ENCODE measurements at places on chromosomes 2 and 18. TPM values are rescaled to one million over a fixed set of nuclear protein-coding genes. Genes with fewer than 3 reads are reported as not detected.

RAPH1 gene
- total RNA-seq, result 63.8 TPM

DNA sequence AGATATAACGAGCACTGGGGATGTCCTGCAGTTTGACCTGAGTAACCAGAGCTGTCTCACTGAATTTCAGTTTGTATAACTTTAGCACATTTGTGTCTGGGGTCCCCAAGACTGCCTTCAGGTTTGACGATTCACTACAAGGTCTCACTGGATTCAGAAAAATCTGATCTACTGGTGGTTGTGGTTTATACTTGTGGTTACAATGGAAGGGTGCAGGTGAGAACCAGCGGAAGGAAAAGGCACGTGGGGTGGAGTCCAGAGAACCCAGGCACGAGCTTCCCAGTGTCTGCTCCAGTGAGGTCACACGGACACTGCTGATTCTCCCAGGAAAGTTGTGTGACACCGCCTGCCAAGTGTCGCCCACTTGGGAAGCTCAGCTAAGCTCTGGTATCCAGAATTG is 126.0 kb downstream of the ZNF236 start:
- peaks cover 7% of the 10 kb centered on the region for H3K4me1 ChIP-seq
- no peaks in the 10 kb centered on the region for H3K27me3 ChIP-seq
- no peak overlapping the region for H3K27ac ChIP-seq
- H3K36me3 ChIP-seq, result peaks cover 39% of the 10 kb centered on the region

DNA sequence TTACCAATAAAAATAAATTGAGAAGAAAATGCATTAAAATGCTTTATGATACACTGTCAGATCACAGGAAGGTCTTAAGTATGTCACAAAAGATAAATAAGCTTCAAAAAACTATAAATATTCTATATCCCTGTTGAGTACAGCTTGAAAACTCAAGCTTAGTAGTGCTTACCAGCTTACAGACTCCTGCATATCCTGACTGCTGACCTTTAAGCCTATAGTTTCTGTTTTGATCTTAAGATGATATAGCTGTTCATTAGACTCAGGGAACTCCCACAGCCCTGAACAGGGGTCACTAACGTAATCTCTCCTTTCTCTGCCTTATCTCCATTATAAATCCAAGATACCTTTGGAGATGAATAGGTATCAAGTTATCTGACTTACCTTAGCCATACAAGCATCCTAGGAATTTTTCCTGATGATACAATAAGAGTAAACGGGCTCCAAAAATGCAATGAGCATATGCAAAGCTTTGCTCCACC is 93.7 kb upstream of the RBBP8 start:
- H3K27me3 ChIP-seq, result no peaks in the 10 kb centered on the region
- no peaks in the 10 kb centered on the region for H3K4me1 ChIP-seq
- no peak for DNase-seq
- no peak overlapping the region for H3K4me3 ChIP-seq

- peak overlapping the region; percentile 19 for H3K27ac ChIP-seq
- no peak for DNase-seq
- H3K4me3 ChIP-seq, result no peak overlapping the region
- H3K36me3 ChIP-seq, result no peaks in the 10 kb centered on the region
- H3K4me1 ChIP-seq, result peaks cover 8% of the 10 kb centered on the region
- H3K27me3 ChIP-seq, result no peaks in the 10 kb centered on the region
Measured at GRCh38 chr2:30503695-30504052, 56.6 kb downstream of the LCLAT1 start.

- peaks cover 6% of the 10 kb centered on the region for H3K36me3 ChIP-seq
- no peaks in the 10 kb centered on the region for H3K27me3 ChIP-seq
- no peak overlapping the region for H3K4me3 ChIP-seq
- DNase-seq, result no peak
- H3K27ac ChIP-seq, result no peak overlapping the region
- H3K4me1 ChIP-seq, result peaks cover 19% of the 10 kb centered on the region
Measured at GRCh38 chr2:69948032-69948962, 13.1 kb downstream of the ASPRV1 start.

DNA sequence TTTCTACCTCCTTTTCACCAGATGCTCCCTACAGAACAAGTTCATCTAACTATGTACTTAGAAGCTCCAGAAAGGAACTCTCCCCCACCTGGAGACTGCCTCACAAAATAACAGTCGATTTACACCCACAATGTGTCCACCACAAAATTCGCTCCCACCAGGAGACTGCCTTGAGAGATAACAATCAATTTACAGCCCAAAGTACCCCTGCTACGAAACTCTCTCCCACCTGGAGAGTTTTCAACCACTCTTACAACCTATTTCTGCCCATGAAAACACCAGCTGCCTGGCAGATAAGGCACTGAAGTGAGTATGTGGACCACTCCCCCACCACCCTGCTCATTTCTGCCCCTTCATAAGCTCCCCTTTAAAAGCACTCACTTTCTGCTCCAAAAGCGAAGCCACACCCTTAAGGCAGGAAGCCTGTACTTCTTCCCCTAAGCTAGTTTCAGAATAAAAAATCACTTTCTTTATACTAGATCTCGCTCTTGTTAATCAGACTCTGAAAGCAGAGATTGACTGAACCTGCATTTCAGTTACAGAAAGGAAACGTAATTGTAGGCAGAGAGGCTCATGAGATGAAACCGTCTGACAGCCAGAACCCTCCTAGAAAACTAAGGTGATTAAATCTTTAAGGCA is 94.4 kb upstream of the RBBP8 start:
- H3K27me3 ChIP-seq, result no peaks in the 10 kb centered on the region
- DNase-seq, result no peak
- H3K4me1 ChIP-seq, result no peaks in the 10 kb centered on the region
- no peak overlapping the region for H3K4me3 ChIP-seq
- no peak overlapping the region for H3K27ac ChIP-seq
- no peaks in the 10 kb centered on the region for H3K36me3 ChIP-seq

- H3K4me3 ChIP-seq, result no peak overlapping the region
- H3K36me3 ChIP-seq, result no peaks in the 10 kb centered on the region
- no peak overlapping the region for H3K27ac ChIP-seq
- DNase-seq, result no peak
- no peaks in the 10 kb centered on the region for H3K4me1 ChIP-seq
Measured at GRCh38 chr2:147294825-147295392, 549.9 kb upstream of the ACVR2A start.

DNA sequence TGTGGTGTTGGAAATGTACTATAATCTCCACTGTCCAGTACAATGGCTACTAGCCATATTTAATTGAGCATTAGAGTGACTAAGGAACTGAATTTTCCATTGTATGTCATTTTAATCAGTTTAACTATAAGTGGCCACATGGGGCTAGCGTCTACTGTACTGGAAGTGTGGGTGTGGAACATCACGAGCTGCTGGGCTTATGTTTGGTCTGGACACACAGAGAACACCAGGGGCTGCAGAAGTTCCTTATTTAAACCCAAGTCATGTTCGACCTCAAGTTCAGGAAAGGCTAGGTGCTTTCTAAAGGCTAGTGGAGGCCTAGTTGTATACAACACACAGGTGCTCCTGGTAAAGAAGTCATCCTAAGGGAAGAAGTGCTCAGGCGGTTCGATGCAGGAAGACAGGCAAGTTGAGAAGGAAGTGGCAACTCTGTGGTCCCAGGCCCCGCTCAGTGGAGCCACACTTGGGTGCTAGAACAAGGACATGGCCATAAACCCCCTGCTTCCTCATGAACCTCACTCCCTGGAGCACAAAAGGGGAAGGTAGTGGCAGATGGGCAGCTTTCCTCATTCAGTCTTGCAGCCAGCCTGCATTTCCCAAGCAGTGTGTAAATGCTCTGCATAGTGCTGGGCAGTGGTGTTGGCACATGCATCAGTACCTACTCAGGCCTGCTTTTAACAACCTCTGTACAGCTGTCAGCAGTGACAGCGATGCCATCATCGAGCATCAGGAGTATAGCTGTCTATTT is 13.3 kb downstream of the LGALSL start:
- DNase-seq, result peak; percentile 75
- H3K27ac ChIP-seq, result no peak overlapping the region
- peaks cover 6% of the 10 kb centered on the region for H3K4me1 ChIP-seq

GRCh38 chr2:33786881-33787280 is 187.8 kb upstream of the FAM98A start:
- H3K36me3 ChIP-seq, result no peaks in the 10 kb centered on the region
- DNase-seq, result no peak
- H3K4me1 ChIP-seq, result no peaks in the 10 kb centered on the region
- no peaks in the 10 kb centered on the region for H3K27me3 ChIP-seq

DNA sequence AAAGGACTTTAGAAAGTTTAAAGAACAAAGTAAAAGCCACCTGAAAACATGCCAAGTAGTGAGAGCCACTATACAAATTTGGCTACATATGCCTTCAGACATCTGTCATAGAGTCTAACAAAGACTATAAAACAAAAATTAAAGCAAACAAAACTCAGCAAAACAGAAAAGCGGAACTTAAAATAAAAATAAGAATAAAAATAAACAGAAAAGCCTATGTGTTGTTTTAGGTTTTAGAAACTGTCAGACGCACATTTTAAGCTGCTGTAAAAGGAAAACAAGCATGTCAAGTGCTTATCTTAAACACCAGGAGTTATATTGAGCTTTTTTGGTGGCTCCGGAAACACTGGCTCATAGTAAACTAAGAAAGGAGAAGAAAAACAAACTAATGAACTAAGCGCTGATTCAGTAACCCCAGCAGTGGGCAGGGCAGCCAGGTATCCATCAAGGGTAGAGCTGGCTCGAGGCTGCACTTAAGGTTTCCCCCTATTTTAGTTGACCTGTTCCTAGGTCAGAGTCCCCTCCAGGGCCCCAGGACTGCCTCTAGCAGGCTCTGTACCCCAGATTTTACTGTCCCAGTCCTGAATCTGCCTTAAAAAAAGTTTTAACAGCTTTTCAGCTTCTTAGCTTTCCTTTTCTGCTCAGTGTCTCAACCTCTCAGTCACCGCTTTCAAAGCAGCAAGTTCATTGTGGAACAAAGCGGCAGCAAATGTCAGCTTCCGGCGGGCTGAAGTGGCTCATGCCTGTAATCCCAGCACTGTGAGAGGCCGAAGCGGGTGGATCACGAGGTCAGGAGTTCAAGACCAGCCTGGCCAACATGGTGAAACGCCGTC is 15.4 kb upstream of the RMC1 start:
- peak overlapping the region; percentile 72 for H3K27ac ChIP-seq
- peaks cover 5% of the 10 kb centered on the region for H3K36me3 ChIP-seq
- H3K27me3 ChIP-seq, result no peaks in the 10 kb centered on the region
- peak overlapping the region; percentile 31 for H3K4me3 ChIP-seq
- DNase-seq, result peak; percentile 70
- peaks cover 13% of the 10 kb centered on the region for H3K4me1 ChIP-seq

- no peak for DNase-seq
- peak overlapping the region; percentile 14 for H3K4me3 ChIP-seq
- H3K27ac ChIP-seq, result peak overlapping the region; percentile 27
- H3K36me3 ChIP-seq, result no peaks in the 10 kb centered on the region
Measured at GRCh38 chr18:49645841-49646351, 84.0 kb downstream of the LIPG start.

SKA1 gene
- total RNA-seq, result 1.2 TPM

GRCh38 chr18:47557160-47557559 is 305.7 kb upstream of the SKOR2 start:
- no peak overlapping the region for H3K27ac ChIP-seq
- no peak for DNase-seq
- no peak overlapping the region for H3K4me3 ChIP-seq
- no peaks in the 10 kb centered on the region for H3K27me3 ChIP-seq
- H3K36me3 ChIP-seq, result no peaks in the 10 kb centered on the region
- H3K4me1 ChIP-seq, result no peaks in the 10 kb centered on the region

ELOA2 gene
- not detected for total RNA-seq

NT5C1B gene
- total RNA-seq, result not detected

- no peaks in the 10 kb centered on the region for H3K36me3 ChIP-seq
- no peaks in the 10 kb centered on the region for H3K4me1 ChIP-seq
- no peaks in the 10 kb centered on the region for H3K27me3 ChIP-seq
- no peak overlapping the region for H3K4me3 ChIP-seq
- no peak for DNase-seq
- H3K27ac ChIP-seq, result no peak overlapping the region
Measured at GRCh38 chr2:58710795-58711279, 469.7 kb upstream of the FANCL start.

STARD6 gene
- not detected for total RNA-seq

DNA sequence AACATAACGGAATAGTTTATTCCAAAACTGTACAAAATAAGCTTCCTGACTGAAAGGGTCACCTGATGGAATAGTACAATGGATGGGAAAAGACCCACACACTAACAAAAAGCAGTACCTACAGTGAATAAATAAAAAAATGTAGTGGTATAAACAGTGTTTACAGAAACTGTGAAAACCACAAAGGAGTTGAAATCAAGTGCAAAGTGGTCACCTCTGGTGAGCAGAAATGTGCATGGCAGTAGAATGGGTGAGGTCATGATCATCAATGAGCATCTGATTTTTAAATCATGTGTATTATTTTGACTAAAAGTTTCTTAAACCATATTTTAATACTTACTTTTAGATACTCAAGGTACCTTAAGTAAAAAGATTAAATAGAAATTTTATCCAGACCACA is 11.4 kb downstream of the WDSUB1 start:
- H3K27me3 ChIP-seq, result no peaks in the 10 kb centered on the region
- H3K4me1 ChIP-seq, result no peaks in the 10 kb centered on the region
- DNase-seq, result no peak
- H3K36me3 ChIP-seq, result peaks cover 46% of the 10 kb centered on the region

CXCR4 gene
- total RNA-seq, result 55.1 TPM

DNA sequence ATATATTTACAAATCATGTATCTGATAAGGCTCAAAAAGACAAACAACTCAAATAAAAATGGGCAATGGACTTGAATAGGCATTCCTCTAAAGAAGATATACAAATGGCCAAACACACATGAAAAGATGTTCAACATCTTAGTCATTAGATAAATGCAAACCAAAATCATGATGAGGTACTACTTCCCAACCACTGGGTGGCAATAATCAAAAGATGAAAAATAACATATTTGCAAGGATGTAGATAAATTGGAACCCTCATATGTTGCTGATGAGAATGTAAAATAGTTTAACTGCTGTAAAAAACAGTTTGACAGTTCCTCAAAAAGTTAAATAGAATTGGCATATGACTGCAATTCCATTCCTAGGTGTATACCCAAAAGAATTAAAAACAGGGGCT is 132.3 kb downstream of the TTC32 start:
- no peak overlapping the region for H3K27ac ChIP-seq
- H3K4me1 ChIP-seq, result no peaks in the 10 kb centered on the region
- DNase-seq, result no peak
- H3K27me3 ChIP-seq, result no peaks in the 10 kb centered on the region
- no peak overlapping the region for H3K4me3 ChIP-seq

GDF7 gene
- total RNA-seq, result 0.62 TPM

GRCh38 chr2:113176696-113177355 is 3.1 kb downstream of the PSD4 start:
- H3K27me3 ChIP-seq, result no peaks in the 10 kb centered on the region
- peaks cover 48% of the 10 kb centered on the region for H3K4me1 ChIP-seq
- H3K36me3 ChIP-seq, result no peaks in the 10 kb centered on the region
- no peak for DNase-seq
- no peak overlapping the region for H3K4me3 ChIP-seq

GRCh38 chr18:47260120-47260923 is 8.9 kb upstream of the SKOR2 start:
- peaks cover 21% of the 10 kb centered on the region for H3K4me1 ChIP-seq
- H3K27ac ChIP-seq, result no peak overlapping the region
- no peak overlapping the region for H3K4me3 ChIP-seq
- H3K27me3 ChIP-seq, result peaks cover 98% of the 10 kb centered on the region
- peak; percentile 66 for DNase-seq

Measured in lower lobe of right lung (tissue), 2 donors.